Nucleus accumbens (tissue), 56 donors: ENCODE measurements at places on chromosomes 2 and 18.

DNA sequence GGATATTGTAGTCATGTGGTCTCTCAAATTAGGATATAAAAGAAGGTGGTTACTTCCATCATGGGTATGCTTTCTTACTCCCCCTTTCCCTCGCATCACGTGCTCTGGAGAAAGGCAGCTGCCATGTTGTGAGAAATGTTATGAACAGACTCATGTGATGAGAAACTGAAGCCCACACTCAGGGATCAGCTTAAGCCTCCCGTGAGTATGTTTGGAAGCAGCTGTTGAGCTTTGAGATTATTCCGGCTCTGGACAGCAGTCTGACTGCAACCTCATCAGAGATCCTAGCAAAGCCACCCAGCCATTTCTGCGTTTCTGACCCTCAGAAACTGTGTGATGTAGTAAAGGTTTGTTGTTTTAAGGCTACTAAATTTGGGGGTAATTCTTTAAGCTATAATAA is 700.1 kb downstream of the ADCYAP1 start:
- DNase-seq = no peak

DNA sequence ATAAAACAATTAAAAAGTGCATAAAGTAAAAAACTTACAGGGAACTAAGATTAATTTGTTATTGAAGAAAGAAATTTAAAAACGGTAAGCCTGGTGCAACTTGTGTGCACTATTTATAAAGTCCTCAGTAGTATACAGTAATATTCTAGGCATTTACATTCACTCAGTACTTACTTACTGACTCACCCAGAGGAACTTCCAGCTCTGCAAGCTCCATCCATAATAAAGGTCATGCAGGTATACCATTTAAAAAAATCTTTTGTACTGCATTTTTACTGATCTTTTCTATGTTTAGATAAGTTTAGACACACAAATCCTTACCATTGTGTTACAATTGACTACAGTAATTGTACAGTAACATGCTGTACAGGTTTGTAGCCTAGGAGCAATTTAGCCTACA is 51.5 kb upstream of the NXPH2 start:
- DNase-seq = no peak

- DNase-seq = no peak
Observed at GRCh38 chr2:149601141-149601796, 13.7 kb upstream of the MMADHC start.

- DNase-seq = peak; percentile 3
Observed at GRCh38 chr2:193963472-193964119, 1693.4 kb upstream of the SLC39A10 start.

- DNase-seq = no peak
Observed at GRCh38 chr18:64275593-64276300, 126.9 kb upstream of the LINC00305 start.

DNA sequence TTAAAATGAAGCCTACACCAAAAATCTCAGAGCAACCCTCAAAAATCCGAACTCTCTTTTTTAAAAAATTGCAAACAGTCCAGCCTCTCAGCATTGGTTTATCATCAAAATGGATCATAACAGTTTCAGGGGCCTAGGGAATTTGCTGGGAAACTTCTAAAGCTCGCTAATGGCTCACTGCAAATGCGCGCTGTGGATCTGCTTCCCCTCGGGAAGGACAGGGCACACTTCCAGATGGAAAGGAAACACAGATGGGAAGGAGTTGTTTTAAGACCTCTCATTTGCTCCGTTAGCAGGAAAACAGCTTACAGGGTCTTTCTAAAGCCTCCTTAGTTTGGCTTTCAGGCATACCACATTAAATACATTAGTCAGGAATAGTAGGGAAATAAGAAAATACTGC is 27.2 kb downstream of the FECH start:
- DNase-seq = no peak

DNA sequence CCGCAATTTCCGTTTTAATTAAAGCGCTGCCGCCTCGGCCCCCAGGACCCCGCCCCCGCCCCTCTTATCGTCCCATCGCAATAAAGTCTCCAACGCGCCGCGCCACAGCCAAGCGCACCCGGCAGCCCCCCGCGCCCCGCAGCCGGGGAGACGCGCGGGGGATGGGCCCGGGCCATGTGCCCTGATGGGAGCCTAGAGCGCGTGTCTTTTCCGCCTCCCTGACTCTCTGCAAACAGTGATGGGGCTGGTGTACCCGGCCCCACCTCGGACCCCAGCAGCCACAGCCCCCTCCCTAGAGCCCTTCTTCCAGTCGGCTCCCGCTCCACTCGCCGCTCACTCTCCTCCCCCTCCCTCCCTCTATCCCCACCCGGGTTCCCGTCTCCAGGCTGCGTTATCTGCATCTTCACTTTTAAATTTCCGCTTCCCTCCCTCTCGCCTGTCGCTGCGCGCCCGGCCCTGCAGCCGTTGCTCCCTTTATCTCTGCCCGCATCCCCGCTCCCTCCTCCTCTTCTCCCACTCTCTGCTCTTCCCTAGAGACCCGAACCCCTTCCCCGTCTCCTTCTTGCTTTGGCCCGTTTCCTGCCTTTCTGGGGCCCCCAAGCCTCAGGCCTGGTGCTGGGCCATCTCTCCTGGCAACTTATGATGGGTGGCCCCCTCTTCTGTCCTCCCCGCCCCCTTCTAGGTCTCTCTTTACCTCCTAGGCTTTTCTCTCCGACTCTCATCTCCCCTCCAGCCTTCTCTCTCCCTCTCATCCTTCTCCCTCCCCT is 524 bp upstream of the FEV start:
- DNase-seq = no peak

DNA sequence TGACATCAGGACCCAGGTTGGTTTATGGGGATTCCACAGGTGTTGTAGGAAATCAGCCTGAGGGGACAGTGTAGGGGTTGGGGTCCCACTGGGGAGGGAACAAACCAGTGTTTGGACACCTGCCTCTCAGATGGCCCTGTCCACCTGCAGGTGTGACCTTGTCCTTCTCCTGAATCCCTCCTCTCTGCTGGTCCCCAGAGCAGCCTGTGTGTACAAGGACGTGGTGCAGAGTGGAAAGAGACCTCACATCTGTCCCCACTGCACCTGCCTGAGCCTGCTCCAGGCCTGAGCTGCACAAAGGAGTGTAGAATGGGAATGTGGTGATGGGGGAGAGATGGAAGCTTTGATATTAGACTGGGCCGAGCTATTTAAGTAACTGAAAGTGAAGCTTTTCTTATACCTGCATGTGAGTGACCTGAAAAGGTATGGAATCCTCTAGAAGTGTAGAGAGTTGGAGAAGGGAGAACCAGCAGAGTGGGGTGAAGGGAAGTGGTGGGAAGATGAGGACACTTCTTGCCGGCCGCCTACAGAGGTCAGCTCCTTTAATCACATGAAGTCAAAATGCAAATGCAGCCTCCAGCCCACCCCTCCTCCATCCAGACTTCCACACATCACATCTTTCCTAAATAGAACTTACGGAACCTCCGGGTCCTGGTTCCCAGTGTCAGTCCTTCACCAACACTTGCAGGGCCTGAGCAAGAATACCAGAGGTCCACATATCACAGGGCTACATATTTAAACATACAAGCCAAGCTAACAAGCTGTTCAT is 89.3 kb upstream of the SMAD2 start:
- DNase-seq = no peak

DNA sequence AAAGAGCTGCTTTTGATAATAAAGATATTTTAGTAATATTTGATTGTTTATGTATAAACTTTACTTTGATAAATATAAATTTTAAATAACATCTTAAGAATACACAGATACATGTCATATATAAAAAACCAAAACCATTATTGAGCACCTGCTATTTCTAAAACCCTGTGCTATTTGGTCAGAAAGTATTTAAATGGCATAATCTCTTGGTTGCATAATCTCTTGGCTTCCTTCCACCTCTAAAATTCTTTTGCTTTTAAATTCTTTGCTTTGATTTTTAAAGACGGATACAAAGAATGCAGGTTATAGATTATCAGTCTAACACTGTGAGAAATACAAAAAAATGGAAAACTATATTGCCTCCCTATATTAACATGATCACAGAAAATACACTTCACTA is 36.9 kb downstream of the ACMSD start:
- no peak for DNase-seq

DNA sequence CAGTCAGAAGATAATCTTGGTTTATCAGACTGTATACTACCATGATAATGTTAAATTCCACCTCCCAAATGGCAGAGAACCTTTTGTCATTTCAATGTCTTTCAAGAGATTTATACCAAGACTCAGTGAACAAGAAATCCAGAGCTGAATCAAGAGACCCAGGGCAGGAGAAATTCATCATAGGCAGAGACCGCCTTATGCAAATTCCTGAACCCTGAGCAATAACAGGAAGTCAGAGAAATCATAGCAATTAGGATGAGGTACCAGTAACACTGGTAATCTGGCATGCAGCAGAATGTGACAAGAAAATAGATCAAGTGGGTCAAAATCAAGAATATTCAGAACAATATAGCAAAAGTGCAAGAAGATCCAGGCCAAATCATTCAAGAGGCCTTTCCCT is 412.4 kb upstream of the LRATD1 start:
- no peak for DNase-seq

DNA sequence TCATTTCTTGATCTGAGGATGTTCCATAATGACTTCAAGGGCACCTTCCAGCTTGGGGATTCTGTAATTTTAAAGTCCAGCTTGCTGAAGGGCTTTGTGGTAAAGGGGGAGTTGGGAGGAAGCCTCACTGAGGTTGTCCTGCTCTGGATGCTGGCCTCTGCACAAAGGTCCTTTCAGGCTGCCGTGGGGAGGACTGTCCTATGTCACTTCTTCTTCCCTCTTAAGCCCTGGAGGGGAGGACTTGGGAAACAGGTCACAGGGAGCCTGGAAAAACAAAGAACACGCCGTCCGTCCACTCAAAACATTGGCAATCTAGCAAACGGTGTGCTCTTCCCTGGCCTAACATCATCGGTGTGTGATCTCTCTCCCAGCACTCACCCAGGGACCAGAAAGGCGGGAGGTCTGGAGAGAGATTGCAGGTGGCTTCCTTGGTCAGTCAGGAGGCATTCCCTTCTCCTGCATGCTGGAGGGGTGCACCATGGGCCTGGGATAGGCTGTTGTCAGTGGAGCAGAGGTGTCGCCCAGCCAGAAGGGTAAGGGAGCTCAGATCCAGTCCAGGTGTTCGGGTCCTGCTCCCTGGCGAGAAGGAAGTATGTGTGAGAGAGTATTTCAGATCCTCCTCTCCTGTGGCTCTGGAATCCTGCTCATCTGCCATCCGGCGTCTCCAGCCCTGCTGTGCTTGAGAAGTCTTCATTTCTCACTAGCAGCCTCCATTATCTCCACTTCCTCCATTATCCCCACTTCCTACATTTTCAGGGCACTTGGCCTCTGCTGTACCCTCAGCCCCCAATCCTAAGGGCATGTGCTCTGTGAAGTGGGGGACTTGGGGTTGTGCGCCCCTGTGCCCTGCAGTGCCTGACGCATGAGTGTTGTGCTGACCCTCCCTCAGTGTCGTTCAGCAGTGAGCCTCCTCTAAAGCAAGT is 20.1 kb downstream of the ASAP2 start:
- no peak for DNase-seq

DNA sequence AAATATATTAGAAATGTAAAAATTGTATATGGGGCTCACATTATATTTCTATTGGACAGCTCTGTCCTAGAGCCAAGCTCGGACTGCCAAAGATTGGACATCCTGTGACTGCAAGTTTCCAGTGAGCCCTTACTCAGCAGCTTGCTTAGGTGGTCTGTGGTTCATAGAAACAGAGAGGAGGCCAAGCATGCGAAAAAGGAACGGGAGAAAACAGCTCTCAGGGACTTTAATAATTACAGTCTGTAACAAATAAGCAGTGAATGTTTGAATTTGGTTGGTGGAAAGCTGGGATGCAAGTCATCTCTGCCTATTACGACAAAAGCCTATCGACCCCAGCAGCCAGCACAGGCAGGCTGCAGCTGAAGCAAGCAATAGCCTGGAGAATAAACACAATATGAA is 35.6 kb downstream of the WIPF1 start:
- DNase-seq = no peak

DNA sequence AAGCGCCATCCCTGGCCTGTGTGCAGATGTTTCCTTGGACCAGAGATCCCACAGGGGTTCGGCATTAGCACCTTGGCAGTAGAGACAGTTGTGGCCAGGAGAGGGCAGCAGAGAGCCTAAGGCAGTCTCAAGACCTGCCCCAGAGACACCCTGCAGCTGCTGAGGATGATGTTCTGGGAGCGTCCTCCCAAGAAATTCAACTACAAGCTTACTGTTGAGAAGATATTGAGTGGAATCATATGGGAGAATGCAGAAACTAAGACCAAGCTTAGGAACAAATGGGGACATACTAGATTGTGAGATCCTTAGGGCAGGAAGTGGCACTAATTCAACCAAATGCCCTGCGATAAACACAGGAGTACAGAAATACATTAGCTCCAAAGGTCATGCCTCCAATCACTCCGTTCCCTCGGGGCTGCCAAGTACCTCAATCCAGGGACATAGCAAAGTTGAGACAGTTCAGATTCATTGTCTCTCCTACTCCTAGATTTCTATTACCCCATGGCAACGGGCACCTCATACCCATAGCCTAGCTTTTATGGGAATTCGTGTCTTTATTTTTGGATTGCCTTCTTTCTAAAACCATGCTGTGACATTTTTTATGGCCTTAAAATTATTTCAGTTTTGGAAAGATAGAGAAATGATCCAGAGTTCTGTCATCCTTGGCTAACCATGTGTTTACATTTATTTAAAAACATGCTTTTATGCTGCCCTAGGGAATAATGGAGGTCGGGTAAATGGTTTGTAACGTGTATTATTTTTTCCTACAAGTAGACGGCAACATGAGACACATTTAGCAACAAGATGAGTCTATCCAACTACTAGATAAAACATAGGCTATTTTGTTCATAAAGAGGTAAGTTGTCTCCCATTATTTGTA is 2.2 kb upstream of the ERMN start:
- DNase-seq = peak; percentile 62

- no peak for DNase-seq
Observed at GRCh38 chr2:180061546-180061945, 54.4 kb upstream of the CWC22 start.

DNA sequence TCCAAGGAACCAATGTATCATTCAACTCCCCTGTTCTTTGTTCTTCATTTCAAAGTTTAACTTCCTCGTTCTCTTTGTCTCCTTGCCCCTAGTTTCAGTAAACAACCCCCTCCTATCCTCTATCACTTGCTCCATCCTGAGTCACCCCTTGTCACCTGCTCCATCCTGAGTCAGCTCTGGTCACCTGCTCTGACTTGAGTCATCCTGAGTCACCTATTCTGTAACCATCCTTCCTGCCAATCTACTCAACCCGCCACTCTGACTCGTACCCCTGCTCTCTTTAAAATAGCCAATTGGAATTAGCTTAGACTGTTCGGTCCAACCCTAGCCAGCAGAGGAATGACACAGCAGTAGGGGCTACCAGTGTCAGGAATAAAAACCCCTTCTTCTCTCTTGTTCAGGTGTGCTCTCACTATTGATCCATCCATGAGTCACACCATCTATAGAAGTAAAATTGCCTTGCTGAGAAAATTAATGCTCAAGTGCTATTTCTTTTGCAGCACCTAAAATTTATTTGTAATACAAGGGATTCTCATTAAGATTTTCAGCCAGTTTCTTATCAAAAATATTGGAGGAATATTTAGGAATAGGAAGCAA is 326.8 kb downstream of the AKAIN1 start:
- no peak for DNase-seq

DNA sequence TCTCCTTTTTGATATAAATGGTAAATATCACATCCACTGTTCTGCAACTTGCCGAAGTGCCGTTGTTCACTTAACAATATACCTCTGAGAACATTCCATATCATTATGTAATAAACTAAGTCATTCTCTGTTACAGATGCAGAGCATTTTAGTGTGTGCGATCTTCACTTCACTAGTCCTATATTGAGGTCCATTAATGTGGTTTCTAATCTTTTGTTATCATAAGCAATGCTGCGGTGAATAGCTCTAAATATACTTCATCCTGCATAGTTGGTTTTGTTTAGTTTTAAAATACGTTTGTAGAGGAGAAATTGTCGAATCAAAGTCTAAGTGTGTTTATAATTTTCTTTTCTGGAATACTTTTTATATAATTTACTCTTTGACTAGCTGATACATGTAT is 280.3 kb upstream of the TRIB2 start:
- DNase-seq = no peak
